ENCODE measurements at places on chromosomes 5 and 9.
A peak's percentile ranks its signal among the peaks of the same experiment; 100 is the strongest.

DNA sequence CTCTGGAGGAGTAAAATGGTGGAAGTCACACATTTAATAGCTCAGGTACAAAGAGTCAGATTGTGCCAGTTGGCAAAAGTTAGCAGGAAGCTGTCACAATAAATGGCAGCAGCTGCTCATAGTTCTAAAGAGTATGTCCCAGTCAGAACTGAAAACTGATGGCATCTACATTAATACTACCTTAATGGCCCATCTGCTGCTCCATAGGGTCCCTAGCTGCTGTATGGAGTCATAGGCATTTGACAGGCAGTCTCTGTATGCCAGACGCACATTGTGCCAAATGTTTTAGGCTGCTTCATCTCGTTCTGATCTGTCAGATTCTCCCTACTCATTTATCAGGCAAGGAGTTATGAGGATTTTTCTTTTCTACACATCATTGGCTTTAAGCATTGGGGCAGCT is 515.8 kb upstream of the ARRDC3 start:
- H3K4me3 ChIP-seq, result no peak overlapping the region
- no peaks in the 10 kb centered on the region for H3K4me1 ChIP-seq
- H3K27ac ChIP-seq, result no peak overlapping the region
- no peaks in the 10 kb centered on the region for H3K36me3 ChIP-seq

DNA sequence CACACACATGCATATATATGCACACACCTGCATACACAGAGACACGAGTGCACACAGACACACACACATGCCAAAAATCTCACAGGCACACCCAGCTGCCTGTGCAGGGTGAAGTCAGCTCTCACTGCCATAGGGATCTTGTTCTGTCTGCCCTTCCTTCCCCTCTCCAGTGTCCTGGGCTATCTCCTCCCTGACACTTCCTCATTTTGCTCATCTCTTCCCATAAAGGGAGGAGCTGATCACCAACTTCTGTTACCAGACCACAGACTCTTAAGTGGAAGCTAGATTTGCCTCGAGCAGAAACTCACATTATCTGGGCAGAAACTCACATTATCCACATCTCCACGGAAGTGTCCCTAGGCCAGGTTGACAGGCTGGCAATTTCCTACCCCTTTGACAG is 28.7 kb downstream of the LCP2 start:
- H3K4me3 ChIP-seq, result no peak overlapping the region
- H3K4me1 ChIP-seq, result peaks cover 38% of the 10 kb centered on the region
- H3K36me3 ChIP-seq, result no peaks in the 10 kb centered on the region
- no peak for DNase-seq
- H3K27ac ChIP-seq, result no peak overlapping the region
- H3K27me3 ChIP-seq, result no peaks in the 10 kb centered on the region

GRCh38 chr9:126504977-126505455 is 108.7 kb upstream of the LMX1B start:
- no peak overlapping the region for H3K27ac ChIP-seq
- no peak overlapping the region for H3K4me3 ChIP-seq
- H3K36me3 ChIP-seq, result no peaks in the 10 kb centered on the region
- peaks cover 63% of the 10 kb centered on the region for H3K27me3 ChIP-seq

DNA sequence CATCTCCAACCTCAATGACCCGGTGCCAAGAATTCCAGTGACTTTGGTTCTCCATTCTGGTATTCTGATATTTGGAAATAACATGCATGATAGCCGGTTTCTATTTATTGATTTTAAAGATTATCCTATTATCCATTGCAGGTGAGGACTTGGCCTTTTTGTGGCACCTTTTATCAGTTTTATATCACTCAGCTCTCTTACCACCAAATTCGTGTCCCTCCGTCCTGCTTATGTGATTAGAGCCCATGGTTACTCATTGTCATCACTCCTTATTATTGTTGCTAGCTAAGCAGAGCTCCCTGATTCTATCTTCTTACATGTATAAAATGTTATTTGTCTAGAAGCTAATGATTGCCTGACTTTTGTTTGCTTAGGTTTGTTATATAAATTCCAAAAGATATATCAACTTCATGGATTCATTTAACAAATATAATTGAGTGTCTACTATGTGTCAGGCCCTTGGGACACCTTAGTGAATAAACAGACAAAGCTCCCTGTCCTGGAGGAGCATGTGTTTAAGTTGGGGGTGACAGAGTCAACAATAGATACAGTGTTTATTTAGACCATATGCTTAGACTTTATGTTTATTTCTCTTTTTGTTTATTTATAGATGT is 138.2 kb downstream of the ADAMTS16 start:
- DNase-seq, result no peak
- H3K4me1 ChIP-seq, result no peaks in the 10 kb centered on the region
- H3K36me3 ChIP-seq, result no peaks in the 10 kb centered on the region
- H3K27me3 ChIP-seq, result no peaks in the 10 kb centered on the region

DNA sequence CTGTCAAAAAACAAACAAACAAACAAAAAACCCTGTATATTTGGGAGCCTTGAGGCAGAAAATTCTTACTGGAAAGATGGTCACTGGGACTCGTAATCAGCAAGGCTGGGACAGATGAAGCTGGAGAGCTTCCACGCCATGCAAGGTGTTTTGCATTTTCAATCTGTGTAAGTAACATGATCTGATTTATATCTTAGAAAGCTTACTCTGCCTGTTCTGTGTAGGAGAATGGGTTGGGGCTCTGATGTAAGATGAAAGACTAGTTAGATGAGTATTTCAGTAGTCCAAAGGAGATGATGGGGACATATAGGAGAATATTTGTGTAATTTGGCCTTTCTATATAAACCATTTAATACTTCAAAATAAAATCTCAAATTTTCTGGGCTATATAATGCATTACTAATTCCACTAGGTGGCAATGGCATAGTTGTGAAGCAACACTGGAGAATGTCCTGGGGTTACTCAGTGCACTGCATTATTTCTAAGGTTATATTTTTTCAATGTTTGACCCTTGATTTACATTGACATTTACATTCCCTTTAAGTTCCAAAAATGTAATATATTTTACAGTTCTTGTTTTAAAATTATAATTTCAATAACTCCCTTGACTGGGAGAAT is 21.9 kb upstream of the FSD1L start:
- H3K4me1 ChIP-seq, result no peaks in the 10 kb centered on the region
- peak; percentile 32 for DNase-seq
- no peaks in the 10 kb centered on the region for H3K27me3 ChIP-seq
